ENCODE measurements at places on chromosomes 13 and 19.

GRCh38 chr13:109408591-109409382 lies 377.6 kb downstream of the IRS2 start:
- DNase-seq = no peak

DNA sequence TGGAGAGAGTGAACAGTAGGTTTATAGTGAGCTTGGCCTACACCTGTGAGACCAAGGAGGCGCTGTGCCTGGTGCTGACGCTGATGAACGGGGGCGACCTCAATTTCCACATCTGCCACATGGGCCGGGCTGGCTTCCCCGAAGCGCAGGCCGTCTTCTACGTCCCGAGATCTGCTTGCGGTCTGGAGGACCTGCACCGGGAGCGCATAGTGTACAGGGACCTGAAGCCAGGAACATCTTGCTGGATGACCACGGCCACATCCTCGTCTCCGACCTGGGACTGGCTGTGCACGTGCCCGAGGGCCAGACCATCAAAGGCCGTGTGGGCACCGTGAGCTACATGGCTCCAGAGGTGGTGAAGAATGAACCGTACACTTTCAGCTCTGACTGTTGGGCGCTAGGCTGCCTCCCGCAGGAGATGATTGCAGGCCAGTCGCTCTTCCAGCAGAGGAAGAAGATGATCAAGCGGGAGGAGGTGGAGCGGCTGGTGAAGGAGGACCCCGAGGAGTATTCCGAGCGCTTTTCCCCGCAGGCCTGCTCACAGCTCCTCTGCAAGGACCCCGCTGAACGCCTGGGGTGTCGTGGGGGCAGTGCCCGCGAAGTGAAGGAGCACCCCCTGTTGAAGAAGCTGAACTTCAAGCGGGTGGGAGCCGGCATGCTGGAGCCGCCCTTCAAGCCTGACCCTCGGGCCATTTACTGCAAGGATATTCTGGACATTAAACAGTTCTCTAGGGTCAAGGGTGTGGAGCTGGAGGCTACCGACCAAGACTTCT lies 139.0 kb downstream of the ZDHHC20 start:
- no peak for DNase-seq

DNA sequence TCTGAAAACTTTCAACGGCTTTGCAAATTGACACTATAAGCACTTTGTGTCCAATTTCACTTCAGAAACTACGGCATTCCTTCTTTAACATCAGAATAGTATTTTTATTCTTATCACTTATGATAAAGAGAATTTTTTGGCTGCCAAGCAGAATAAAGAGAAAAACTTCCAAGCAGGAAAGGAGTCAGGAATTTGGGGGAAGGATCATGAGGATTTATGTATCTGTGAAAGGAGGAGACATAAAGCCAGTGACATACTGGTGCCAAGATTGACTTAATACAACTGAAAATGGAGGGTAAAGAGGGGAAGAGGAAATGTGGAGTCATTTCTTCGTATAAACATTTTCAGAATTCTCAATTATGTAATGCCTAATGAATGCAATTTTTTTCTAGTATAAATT lies 94.7 kb downstream of the RBM26 start:
- no peak for DNase-seq

- no peak for DNase-seq
Observed at GRCh38 chr13:33867472-33867871, 49.5 kb downstream of the RFC3 start.

DNA sequence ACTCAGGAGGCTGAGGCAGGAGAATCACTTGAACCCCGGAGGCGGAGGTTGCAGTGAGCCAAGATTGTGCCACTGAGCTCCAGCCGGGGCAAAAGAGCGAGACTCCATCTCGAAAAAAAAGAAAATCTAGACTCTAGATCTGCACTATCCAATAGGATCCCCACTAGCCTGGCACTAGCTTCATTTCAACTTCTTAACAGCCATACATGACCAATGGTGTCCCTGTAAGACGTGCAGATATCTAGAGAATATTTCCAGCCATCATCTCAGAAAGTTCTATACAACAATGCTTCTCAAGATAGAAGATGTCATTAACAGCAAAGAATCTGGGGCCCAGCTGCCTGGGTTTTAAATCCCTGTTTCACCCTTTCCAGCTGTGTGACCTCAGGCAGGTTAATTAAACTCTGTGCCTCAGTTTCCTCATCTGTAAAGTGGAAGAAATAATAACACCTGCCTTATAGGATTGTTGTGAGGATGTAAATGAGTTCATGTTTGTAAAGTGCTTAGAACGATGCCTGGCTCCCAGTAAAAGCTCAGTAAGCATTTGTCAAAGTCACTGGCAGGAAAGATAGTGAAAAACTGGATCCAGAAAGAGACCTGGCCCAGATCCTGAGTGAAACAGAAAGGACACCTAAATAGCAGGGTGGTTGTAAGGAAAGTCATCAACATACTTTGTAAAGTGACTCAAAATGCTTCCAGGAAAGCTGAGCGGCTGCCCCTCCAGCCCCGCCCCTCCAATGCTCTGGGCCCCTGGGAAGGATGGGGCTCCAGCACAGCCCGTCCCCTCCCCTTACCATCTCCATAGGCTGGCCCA lies 13.5 kb downstream of the WIZ start:
- no peak for DNase-seq

DNA sequence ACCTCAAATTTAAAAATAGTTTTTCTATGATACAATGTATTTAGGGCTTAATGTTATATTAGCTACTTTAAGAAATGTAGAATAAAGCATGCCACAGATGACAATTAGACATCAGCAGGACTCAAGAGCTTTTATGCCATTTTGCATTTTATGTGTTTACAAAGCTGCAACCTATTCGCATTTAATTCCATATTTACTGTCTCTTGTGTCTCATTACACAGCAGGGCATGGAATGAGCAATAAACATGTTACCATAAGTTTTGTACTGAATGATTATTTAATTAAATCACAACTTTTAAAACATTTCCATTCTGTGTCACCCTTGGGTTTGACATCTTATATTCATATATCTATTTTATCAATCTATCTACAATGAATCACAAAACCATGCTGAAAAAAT lies 1756.9 kb downstream of the PCDH9 start:
- DNase-seq = no peak

DNA sequence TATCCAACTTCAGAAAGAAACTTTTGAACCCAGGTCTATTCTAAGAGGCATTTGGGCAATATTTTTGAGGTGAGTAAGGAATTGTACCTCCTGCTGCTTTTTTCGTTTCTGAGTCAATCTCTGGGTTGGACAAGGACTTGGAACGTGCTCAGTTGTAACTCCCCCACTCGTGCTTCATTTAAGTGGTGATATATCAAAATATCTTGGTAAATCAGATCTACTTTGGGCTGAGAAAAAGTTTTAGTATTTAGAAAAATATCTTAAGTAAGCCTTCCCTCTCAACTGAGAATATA lies 728.9 kb downstream of the EFNB2 start:
- DNase-seq = no peak

DNA sequence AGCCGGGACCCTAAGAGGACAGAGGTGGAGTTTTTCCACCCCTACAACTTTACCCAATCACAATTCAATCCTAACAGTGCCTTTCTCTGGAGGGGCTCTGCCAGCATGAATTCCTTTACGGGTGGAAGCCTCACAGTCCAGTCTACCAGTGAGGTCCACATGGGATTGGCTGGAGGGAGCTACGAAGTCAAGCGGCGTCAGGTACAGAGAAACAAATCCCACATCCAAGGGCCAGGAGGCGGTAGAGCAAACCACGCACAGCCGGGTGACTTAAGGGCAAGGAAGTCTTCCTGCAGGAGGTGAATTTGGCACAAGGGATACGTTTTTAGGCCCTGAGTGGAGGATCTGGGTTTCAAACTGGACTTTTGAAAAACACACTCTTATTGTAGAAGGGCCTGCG lies 199.6 kb downstream of the UQCRFS1 start:
- DNase-seq = no peak

DNA sequence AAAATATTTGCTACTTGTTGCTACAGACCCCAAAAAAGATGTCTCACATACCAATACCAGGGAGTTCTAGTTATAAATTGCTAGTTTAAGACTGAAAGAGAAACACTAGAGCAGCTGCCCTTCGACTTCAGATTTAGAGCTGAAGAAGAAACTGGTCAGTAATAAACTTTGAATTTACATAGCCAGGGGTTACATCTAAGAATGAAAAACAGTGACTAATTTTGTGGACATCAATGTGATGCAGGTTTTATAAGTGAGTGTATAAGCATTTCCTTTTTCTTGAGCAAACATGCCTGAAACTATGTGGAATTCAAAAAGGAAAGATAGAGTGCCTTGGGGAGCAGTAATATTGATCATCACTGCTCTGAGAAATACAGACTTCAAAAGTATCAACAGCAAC lies 724.9 kb upstream of the MIR17HG start:
- no peak for DNase-seq

DNA sequence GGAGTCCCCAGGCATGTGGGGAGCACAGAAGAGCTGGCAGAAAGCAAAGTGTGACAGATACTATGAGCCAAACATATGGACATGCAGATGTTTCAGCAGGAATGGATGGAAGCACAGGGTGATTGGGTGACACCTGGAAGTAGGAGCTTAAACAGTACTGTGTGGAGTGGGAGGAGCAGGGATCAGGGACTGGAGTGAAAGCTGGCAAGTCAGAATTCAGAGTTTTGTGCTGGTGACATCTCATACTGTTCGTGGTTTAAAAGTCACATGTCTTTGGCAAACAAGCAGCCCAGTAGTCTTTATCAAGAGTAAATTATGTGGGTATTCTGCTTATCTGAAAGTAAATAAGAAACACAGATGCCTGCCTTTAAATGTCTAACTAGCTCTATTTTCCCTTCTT lies 408.2 kb downstream of the COG6 start:
- DNase-seq = no peak

DNA sequence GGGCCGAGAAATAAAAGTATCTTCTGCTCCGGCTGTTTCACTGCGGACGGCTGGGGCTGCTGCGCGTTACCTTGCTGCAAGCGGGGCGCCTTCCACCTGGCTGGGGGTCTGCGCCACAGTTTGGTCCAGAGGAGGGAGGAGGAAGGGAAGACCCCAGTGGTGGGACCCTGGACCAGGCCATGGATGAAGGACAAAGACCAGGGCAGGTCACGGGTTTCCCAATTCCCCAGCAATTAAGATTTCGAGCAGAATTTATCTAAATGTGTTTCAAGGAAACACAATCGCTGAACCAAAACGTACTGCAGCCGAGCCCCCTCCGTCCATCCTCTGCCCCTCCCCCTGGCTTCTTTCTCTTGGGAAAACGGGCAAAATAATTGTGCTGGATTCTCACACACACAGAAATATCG lies 2.9 kb downstream of the SOX1 start:
- DNase-seq = no peak

GRCh38 chr13:64910096-64910495 lies 2320.0 kb downstream of the PCDH9 start:
- DNase-seq = no peak

All from stimulated activated CD4-positive, alpha-beta T cell treated with anti-CD3 and anti-CD28 coated beads, Interleukin-15, amount 100 ng/mL, for 1 hour (primary cell).